NCI-H2081 treated with DMSO at 0.1 percent for 48 hours (cell line): ENCODE measurements at places on chromosomes 6 and 20.

GRCh38 chr20:10225439-10226060, 6.9 kb downstream of the SNAP25 start:
- no peak for DNase-seq

GRCh38 chr6:134177236-134177635, 124.8 kb upstream of the SLC2A12 start:
- DNase-seq: no peak

- DNase-seq: no peak
Observed at GRCh38 chr20:15916623-15917022, 656.6 kb downstream of the KIF16B start.

DNA sequence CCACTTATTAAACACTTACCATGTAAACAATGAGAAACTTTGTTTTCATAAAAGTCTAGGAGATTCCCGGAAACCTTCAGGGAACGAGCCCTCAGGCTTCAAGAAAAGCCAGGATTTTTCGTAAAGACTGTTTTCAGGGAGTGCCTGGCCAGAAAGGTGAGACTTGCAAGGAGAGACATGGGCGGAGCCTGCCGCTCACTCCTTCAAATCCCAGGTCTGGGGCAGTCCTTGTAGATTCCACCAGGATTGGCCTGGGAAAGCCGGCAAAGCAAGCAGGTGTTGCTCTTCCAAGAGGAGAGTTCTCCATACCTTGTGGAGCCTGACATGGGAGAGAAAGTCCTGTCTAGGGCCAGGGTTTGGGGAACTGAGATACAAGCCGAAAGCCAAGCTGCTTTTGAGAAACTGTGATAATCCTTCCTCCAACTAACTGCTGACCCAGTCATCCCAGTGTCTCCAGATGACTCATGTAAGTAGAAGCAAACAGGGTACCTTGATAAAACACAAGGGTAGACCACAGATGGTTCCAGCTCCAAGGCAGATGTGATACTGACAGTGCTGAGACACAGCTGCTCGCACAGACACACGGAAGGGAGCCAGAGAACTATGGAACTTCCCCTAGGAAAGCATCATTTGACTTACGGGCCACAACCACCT, 69.4 kb upstream of the NAA20 start:
- DNase-seq: no peak

- DNase-seq: no peak
Observed at GRCh38 chr6:27837625-27838057, 74.6 kb downstream of the OR2B2 start.

DNA sequence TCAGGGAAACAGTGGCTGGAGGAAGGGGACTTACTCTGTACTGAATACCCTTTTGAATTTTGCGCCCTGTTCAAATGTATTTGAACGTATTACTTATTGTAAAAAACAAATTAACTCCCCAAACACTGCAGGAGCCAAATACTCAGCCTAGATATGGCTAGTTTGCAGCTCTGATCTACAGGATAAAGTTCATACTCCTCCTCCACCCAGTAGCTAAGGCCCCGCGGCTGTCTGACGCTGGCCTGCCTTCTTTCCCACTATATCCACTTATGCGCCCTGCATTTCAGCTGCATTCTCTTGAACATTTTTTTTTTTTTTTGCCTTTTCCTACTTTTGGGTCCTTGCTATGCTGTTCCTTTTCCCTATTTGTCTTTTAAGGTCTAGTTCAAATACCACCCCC, 6.5 kb downstream of the GSS start:
- DNase-seq: no peak

GRCh38 chr6:153790048-153790447, 249.0 kb upstream of the OPRM1 start:
- DNase-seq: no peak

DNA sequence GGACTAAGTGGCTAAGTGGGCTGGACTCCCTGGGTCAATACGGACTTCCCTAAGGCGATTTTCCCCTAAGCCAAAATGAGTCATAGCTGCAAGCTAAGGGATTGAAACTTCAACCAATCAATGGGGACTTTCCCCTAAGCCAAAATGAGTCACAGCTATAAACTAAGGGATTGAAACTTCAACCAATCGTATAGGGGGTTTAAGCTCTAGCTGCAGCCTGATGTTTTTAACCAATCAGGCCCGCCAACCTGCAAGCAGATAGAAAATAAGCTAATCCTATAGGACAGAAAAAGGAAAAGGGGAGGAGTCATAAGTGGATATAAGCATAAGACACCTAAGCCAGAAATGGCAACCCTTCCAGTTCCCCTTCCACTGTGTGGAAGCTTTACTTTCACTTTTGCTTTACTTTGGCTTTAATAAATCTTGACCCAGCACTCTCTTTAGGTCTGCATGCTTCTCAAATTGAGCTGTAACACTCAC, 655.0 kb upstream of the HS3ST5 start:
- no peak for DNase-seq

DNA sequence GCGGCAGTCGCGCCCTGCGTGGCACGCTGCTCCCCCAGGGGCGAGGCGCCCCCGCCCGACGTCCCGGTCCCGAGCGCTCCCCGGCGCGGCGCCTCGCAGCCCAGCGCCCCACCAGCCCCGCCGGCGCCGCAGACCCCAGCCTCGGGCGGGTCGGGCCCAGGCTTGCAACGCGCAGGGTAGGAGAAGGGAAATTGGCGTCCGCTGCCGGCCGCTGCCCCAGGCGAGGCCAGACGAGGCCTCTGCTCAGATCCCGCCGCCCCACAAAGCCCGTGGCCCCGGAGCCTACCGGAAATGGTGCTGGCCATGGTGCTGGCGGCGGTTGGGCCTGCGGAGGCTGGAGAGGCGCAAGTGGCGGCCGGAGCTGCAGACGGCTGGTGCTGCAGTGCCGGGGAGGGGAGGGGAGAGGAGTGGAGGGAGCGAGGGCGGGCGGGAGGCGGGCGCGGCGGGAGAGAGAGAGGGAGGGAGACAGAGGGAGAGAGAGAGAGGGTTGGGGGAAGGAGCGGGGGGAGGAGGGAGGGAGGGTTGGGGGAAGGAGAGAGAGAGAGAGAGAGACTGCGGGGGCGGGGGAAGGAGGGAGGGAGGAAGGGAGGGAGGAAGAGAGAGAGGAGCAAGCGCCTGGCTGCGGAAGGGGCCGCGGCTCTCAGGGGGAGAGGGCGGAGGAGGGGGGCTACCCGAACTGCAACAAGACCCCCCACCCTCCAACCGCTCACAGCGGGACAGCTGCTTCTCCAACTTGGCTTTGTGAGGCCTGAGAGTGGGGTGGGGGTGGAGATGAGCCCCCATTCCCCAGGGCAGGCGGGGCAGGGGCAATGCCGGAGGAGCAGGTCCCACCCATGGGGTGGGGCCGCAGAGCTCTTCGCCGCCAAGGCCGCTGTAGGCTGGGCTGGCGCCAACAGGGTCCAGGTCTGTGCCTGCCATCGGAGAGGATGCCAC, at the start of gene STMN3:
Gene STMN3, minus strand, starts transcription at position 384 of the 933 bp plus-strand sequence. Its CDS starts 79 bp downstream, at position 305.
- DNase-seq: no peak

DNA sequence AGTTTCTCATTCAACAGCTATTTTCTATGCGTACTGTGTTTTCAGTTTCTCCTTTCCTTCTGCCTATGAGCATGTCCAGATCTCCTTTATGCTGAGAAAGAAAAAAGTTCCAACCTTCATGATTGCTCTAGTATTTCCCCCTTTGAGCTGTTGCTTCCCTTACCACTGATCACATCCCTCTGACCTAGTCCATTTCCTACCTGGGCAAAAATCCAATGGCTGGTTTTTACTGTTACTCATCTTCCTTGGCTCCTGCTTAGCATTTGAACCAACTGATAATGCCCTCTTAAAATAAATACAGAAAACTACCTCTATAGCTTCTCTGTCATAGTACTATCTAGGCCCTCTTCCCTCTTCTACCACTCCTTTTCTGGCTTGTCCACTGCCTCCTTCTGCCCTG, 6.0 kb downstream of the RFX6 start:
- no peak for DNase-seq

GRCh38 chr6:2344319-2344905, 99.0 kb upstream of the GMDS start:
- no peak for DNase-seq

- no peak for DNase-seq
Observed at GRCh38 chr6:105733556-105734162, 330.8 kb upstream of the PREP start.

GRCh38 chr6:116210750-116211425, 43.0 kb downstream of the TSPYL4 start:
- no peak for DNase-seq

- DNase-seq: no peak
Observed at GRCh38 chr20:24672886-24673677, 203.7 kb downstream of the SYNDIG1 start.

- no peak for DNase-seq
Observed at GRCh38 chr6:38481211-38481836, 158.4 kb downstream of the BTBD9 start.

DNA sequence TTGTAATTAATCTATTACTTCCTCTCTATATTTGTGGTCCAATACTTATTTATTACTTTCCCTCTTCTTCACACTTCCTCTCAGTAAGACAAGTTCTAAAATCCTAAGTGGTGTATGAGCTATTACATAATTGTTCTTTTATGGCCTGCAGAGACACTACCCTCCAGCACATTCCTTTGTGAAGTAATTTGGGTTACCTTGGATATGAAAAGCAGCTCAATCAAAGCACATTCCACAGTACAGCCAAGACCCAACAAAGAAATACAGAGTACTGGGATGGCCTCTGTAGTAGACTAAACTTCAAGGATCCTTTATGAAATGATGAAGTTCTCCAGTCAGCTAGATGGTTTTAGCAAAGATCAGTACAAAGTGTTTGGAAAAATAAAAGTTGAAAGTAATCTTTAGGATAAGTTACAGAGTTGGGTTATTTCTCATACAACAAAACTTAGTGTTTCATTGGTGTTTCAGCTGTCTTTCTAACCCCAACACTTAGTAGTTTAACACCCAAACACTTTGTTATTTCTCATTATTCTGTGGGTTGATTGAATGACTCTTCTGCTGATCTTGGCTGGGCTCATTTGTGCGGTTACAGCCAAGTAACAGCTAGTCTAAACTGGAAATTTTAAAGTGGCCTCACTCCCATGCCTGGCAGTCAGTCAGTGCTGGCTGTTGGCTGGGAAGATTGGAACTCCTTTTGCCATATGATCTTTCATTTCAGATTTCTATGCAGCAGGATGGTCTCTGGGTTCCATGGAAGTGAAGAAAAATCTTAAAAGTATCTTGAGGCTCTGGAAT, 161.5 kb upstream of the POU3F2 start:
- no peak for DNase-seq

- no peak for DNase-seq
Observed at GRCh38 chr6:168783720-168784119, 342.7 kb downstream of the SMOC2 start.

DNA sequence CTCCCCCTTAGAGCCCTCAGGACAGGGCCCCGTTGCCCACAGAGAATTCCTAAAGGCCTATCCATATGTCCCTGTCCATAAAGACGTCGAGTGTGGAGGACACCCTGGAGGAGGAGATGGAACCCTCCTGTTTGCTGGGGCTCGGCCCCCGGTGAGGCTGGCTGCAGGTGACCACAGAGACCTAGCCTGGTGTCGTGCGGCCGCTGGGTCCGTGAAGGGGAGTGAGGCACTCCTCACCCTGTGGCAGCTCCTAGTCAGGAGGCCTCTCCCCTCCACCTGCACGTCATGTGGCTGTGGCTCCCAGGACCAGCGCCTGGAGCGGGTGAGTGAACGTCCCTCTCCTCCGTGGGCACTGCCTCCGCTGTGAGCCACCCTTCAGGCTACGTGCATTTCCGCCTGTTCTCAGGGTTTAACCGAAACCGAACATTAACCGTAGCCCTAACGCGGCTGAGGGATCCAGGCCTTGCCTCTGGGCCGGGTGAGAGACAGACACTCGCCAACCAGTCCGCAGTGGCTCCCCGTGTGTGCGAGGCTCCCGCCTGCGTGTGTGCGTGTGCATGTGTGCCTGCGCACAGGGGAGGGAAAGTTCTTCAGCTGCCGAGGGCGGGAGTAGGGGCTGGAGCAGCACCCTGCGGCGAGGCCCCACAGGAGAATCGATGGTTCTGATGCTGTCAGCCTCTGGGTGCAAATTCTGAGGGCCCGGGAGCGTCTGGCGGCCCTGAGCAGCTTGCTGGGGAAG, 5.9 kb upstream of the TCEA2 start:
- DNase-seq: no peak

DNA sequence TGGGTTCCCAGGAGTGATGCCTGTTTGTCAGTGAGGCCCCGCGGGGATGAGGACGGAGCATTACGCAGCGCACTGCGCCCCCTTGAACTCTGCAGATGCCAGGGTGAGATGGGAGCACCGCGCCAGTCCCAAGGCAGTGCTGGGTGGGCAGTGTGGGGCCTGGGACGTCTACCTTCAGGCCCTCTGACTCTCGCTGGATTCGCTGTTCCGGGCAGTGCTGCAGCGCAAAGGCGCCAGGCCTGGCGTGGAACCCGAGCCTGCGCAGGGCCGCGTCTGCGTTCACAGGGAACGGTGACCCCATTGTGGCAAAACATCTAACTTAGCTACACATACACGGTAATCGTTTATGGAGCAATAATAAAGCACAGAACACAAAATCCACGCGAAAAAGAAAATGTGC, 257.3 kb downstream of the QKI start:
- DNase-seq: no peak

- DNase-seq: no peak
Observed at GRCh38 chr20:1657556-1658334, at the start of gene SIRPG. SIRPG (minus strand) TSS chr20:1657779; CDS start chr20:1657714, 65 bp downstream.

GRCh38 chr6:36130667-36131510, 576 bp downstream of the MAPK13 start:
- DNase-seq: no peak

- DNase-seq: no peak
Observed at GRCh38 chr20:59764037-59764436, 159.7 kb downstream of the PHACTR3 start.

DNA sequence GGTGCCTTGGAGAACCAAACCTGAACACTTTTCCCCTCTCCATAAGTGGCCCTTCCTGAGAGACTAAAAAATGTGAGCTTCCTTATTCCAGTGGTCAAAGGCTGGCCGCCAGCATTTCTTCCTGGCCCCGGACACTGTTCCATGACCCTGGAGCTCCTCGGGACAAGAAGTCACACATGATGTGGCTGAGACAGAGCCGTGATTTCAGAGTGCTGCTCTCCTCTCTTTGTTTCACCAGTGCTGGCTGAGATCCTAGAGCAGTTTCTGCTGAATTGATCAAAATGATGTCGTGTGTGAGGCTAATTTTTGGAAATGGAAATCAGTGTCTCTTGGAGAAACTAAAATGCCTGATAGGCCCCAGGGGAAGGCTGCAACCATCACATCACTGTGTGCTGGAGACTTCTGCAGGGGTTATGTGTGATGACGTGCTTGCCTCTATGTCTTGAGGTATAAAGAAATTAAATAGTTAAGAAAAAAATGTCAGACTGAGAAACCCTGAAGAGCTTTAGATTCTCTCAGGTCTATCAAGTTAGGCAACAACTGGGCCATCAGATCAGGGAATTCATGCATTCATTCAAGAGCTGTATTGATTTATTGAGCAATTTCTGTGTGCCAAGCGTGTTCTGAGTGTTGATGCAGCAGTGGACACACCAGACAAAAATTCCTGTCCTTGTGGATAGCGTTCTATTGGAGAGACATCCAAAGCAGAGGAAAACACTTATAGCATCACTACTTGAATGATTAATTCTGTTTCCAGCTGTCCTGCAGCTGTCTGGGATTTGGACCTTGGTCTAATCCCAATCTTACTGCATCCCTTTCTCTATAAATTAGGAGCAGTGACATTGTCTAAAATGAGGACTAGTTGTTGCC, 72.7 kb upstream of the CCN6 start:
- DNase-seq: no peak
